PC-9 (cell line): ENCODE measurements at places on chromosomes 5 and 9.

DNA sequence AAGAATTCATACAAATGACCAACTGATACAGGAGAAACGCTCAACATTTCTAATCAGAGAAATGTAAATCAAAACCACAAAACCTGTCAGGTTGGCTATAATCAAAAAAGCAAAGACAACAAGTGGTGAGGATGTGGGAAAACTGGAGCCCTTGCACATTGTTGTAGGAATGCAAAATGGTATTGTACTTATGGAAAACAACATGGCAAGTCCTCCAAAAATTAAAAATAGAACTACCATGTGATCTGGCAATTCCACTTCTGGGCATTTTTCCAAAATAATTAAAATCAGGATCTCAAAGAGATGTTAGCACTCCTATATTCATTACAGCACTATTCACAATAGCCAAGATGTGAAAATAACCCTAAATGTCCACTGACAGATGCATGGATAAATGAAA is 76.1 kb downstream of the FNIP1 start:
- no peak for DNase-seq

GRCh38 chr5:168585119-168585856 is 6.1 kb upstream of the PANK3 start:
- DNase-seq, result no peak

DNA sequence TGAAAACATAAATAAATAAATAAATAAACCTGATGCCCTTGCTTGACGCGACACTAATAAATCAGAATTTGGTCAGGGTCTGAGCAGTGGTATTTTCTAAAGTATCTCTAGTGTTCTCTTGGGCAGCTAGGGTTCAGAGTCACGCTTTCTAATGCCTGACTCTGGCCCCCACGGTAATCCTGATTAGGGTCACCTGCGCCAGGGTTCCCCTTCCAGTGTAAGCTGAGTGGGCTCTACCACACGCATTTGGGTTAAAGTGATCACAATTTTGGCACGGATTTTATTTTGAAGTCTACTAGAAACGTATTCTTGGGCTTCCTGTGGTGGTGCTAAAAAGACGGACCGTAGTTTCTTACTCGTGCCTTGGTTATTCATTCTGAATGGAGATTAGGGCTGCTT is 651 bp downstream of the TTC1 start:
- DNase-seq, result no peak

DNA sequence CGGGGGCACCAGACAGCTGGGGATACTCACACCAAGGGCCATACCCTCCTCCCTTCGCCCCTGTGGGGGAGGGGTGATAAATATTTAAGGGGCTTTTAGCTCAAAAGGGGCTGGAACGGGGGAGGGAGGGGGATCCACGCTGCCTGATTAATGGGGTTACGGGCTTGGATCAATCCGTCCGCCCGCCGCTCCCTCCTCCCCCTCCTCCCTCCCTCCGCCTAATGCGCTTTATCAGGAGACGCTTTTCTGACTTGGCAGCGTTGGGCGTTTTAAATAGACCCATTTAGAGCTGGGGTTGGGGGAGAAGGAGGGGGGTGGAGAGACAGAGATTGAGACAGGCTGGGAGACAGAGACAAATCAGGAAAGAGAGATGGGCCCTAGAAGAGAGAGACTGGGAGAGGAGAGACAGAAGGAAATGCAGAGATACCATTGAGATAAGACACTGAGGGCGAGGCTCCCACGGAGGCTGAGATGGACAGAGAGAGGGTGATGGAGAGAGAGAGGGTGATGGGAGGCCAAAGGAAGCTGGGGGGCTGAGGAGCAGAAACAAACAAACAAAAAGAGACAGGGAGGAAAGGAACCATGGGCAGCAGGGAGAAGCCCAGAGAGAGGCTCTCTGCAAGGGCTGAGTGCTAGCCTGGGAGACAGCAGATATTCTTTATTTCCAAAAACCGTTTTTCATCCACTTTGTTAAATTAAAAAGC is 10.3 kb downstream of the CNTFR start:
- DNase-seq, result no peak

GRCh38 chr5:33340195-33340594 is 100.6 kb upstream of the TARS1 start:
- no peak for DNase-seq

GRCh38 chr5:95439801-95440493 is 48.8 kb downstream of the FAM81B start:
- DNase-seq, result no peak

DNA sequence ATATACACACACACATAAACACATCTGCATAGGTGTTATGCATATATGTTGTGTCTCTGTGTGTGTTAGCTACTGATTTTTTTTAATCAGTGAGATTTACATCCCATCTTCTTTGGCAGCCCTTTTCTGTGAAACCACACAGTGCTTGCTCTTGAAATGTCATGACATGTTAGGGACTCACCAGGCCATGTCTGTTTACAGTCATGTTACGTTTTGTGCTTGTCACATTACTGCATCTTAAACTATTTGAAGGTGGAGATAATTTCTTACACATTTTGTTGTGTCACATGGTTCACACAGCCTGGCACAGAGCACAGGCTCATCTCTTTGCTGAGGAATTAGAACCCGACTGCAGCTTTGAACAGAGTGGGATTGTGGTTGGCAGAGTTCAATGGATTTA is 364.4 kb upstream of the RIOK2 start:
- no peak for DNase-seq

DNA sequence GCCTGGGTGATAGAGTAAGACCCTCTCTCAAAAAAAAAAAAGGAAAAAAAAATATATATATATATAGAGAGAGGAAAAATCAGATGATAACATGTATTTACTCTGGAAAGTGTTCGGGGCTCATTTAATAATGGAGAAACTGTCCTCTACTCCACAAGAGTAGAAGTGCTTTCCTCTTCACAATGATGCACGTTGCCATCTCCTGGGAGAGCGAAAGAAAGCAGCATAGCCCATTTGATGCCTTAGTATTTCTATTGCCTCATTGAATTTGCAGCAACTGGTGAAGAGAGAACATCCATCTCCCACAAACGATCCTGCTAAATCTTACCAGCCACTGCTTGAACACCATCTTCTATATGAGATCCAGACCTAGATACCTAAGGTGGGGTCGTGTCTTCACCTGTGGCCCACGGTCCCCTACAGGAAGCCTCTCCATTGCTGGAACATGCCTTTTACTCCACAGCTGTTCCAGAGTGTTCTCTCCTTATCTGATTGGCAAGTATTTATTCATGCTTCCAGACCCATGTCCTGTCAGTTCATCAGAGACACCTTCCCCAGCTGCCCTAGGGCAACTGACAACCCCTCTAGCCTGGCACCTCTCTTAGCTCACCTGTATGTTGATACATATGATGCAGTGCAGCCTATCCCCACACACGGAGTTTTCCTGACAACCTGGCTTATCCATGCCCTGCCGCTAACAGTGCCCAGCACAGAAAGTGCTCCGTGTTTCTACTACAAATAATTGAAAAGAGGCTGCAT is 115.3 kb downstream of the MARCHF11 start:
- no peak for DNase-seq

GRCh38 chr9:128820665-128821583 is 2.6 kb downstream of the ENDOG start:
- DNase-seq, result no peak

- DNase-seq, result peak; percentile 88
Measured at GRCh38 chr9:81825846-81826516, 102.2 kb upstream of the SPATA31D4 start.

GRCh38 chr5:96577909-96578308 is 84.3 kb upstream of the CAST start:
- no peak for DNase-seq

GRCh38 chr5:151153300-151153699 is 4.3 kb downstream of the ANXA6 start:
- DNase-seq, result no peak

GRCh38 chr5:115354246-115354645 is 57.8 kb upstream of the CCDC112 start:
- DNase-seq, result no peak
